ENCODE measurements at places on chromosomes 12 and 14. TPM values are rescaled to one million over a fixed set of nuclear protein-coding genes. Genes with fewer than 3 reads are reported as not detected.

- no peak for DNase-seq
- peaks cover 7% of the 10 kb centered on the region for H3K4me1 ChIP-seq
- H3K36me3 ChIP-seq = no peaks in the 10 kb centered on the region
- H3K27me3 ChIP-seq = no peaks in the 10 kb centered on the region
- no peak overlapping the region for H3K4me3 ChIP-seq
These were observed 171.2 kb downstream of the TTC8 start for GRCh38 chr14:88995437-88996198.

GRCh38 chr14:36502558-36503508 lies 17.2 kb downstream of the NKX2-1 start:
- no peaks in the 10 kb centered on the region for H3K36me3 ChIP-seq
- peak overlapping the region; percentile 87 for H3K27ac ChIP-seq
- peaks cover 10% of the 10 kb centered on the region for H3K4me1 ChIP-seq
- H3K4me3 ChIP-seq = no peak overlapping the region
- H3K27me3 ChIP-seq = peaks cover 64% of the 10 kb centered on the region

- no peaks in the 10 kb centered on the region for H3K36me3 ChIP-seq
- H3K27me3 ChIP-seq = no peaks in the 10 kb centered on the region
- peaks cover 10% of the 10 kb centered on the region for H3K4me1 ChIP-seq
- no peak overlapping the region for H3K4me3 ChIP-seq
These were observed 156.0 kb downstream of the SAMD4A start for GRCh38 chr14:54722791-54723432.

DNA sequence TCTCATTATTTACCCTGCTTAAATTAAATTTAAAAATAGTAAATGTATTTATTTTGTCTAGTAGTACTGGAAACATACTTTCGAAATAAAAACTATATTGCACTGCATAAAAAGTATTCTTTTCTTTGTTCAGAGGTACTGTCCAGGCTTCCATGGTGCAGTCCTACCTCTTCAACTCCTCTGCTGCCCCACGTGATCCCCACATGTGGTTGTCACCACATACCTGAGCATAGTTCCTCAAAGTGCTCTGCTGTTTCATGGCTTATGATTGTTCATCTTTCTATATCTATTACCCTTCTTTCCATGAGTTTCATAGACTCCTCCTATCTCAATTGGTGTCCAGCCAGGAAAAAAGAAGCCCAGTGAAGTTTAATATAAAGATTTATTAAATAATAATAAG lies 317.5 kb upstream of the OR4E1 start:
- no peaks in the 10 kb centered on the region for H3K4me1 ChIP-seq
- no peaks in the 10 kb centered on the region for H3K27me3 ChIP-seq
- no peak overlapping the region for H3K4me3 ChIP-seq

DNA sequence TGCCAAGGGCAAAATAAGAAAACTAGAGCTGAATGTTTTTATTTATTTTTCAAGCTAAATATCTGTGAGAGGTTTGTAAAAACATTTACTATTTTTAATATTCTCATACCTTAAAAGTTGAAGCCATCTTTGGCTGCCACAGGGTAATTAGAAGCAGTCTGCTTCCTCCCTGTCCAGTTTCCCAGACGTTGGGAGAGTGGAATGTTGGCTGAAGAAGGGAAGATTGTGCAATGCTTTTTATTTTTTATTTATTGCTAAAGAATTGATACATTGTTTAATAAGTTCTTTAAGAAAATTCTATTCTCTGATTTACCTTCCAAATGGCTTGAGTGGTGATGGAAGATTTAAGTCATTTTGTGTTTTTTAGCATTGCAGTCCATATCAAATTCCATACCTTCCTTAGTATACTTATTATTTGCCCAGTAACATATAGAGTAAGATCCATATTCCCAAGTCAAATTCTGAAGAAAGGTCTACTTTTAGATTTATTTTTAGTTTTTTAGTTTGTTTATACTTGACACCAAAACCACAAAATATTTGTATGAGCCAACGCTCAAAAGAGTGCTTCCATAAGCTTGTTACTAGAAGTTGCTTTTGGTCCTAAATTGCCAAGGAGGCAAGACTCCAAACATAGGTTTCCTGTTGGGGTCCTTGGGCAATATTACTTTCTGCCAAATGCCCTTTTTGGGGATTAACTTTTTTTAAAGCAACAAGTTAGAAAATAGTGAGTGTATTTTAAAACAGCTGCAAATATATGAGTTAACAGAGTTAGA lies 124.0 kb upstream of the CPM start:
- no peaks in the 10 kb centered on the region for H3K36me3 ChIP-seq
- no peak for DNase-seq
- peaks cover 30% of the 10 kb centered on the region for H3K4me1 ChIP-seq
- no peaks in the 10 kb centered on the region for H3K27me3 ChIP-seq

GRCh38 chr14:95134304-95134933 lies 22.9 kb downstream of the DICER1 start:
- H3K36me3 ChIP-seq = peaks cover 33% of the 10 kb centered on the region
- H3K4me1 ChIP-seq = peaks cover 35% of the 10 kb centered on the region
- peak overlapping the region; percentile 20 for H3K27ac ChIP-seq
- H3K27me3 ChIP-seq = no peaks in the 10 kb centered on the region
- H3K4me3 ChIP-seq = no peak overlapping the region
- no peak for DNase-seq

DNA sequence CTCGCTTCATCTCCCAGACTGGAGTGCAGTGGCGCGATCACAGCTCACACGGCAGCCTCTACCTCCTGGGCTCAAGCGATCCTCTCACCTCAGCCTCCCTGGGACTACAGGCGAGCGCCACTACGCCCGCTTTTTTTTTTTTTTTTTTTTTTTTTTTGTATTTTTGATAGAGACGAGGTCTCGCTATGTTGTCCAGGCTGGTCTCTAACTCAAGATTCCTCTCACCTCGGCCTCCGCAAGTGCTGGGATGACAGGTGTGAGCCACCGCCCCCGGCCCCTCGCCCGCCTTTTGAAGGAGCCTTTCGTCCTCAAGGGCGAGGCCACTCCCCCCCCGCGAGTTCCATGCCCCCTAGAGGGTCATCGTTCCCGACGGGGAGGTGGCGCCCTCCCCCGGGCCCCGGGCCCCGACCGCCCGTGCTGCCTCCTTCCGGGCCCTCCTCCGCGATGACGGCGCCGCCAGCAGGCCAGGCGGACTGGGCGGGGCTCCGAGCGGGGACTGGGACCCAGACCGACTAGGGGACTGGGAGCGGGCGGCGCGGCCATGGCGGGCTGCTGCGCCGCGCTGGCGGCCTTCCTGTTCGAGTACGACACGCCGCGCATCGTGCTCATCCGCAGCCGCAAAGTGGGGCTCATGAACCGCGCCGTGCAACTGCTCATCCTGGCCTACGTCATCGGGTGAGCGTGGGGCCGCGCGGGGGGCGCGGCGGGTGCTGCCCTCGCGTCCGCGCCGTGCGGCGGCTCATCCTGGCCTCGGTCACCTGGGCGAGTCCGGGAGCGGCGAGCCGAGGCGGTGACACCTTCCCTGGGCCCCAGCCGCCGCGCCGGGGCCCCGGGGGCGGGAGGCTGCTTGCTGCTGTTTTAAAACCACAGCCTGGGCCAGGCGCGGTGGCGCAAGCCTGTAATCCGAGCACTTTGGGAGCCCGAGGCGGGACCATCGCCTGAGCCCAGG lies at the start of gene P2RX4:
Gene P2RX4 (plus strand): TSS at position 506 of the 949 bp plus-strand sequence. CDS start 36 bp downstream, at position 542.
- H3K4me3 ChIP-seq = peak within 1 kb of the TSS; percentile 79
- peaks cover 31% of the 10 kb centered on the region for H3K4me1 ChIP-seq
- peaks cover 5% of the 10 kb centered on the region for H3K36me3 ChIP-seq
- H3K27ac ChIP-seq = peak within 1 kb of the TSS; percentile 95
- no peaks in the 10 kb centered on the region for H3K27me3 ChIP-seq
- peak; percentile 92 for DNase-seq

The ACSM4 gene
- not detected for total RNA-seq

GRCh38 chr12:120972870-120973543 lies 5.3 kb upstream of the HNF1A start:
- peak; percentile 58 for DNase-seq
- H3K4me3 ChIP-seq = no peak overlapping the region
- H3K4me1 ChIP-seq = peaks cover 11% of the 10 kb centered on the region
- H3K27me3 ChIP-seq = no peaks in the 10 kb centered on the region
- H3K36me3 ChIP-seq = no peaks in the 10 kb centered on the region
- H3K27ac ChIP-seq = no peak overlapping the region

DNA sequence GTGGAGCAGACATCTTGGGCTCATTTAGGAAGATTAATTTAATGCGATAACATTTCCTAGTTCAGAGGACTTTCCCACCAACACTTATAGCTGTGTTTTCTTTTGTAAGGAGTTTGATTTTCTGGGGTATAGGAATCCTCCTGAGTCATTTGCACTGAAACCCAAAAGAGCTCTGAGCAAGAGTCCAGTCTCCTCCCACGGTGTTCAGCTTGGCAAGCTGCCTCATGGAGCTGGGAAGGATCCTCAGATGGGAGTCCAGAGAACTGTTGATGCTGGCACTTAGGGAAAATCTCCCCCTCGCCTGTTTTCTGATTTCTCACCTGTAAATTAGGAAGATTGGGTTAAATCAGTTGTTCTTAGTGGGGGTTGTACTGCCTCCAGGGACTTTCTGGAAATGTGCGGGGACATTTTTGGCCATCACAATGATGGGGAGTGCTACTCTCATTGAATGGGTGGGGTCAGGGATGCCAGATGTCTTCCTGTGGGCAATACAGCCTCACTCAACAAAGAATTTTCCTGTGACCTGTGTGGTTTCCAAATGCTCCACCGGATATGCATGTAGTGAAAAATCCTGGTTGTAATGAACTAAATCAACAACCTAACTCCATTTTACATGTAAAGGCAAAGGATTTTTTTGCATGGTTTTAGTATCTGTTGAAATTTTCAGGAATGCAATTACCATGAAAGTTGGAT lies 150.6 kb downstream of the ADCK1 start:
- DNase-seq = no peak
- no peaks in the 10 kb centered on the region for H3K27me3 ChIP-seq
- no peak overlapping the region for H3K4me3 ChIP-seq
- H3K27ac ChIP-seq = no peak overlapping the region
- no peaks in the 10 kb centered on the region for H3K4me1 ChIP-seq

The TRAF3 gene
- total RNA-seq = 19.7 TPM

- no peak overlapping the region for H3K27ac ChIP-seq
- H3K27me3 ChIP-seq = no peaks in the 10 kb centered on the region
These were observed 146.2 kb upstream of the RFLNA start for GRCh38 chr12:124148481-124149273.

DNA sequence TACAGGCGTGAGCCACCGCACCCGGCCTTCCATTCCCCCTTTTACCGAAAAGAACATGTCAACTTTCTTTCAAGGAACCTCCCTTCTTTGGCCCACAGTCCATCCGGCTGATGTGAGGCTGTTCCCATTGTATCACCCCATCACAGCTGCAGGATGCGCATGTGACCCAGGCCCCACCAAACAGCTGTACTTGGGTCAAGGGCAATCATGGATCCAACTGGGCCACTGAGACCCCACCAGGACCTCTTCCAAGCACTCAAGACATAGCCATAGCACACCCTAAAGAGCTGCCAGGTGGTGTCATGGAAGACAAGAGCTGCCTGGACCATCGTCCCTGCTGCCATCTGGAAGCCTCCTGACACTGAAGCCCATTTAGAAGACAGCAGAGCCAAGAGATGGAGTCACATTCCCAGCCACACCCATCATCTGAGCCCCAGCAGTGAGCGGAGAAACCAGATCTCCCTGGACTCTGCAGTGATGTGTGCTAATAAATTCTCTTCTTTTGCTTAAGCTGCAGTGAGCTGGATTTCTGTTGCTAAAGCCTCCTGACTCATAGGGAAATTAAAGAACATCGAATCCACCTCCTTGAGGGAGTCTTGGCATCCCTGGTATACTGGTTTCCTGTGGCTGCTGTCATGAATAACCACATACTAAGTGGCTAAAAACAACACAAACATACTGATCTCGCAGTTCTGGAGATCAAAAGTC lies 105.6 kb downstream of the KSR2 start:
- no peak overlapping the region for H3K4me3 ChIP-seq
- H3K27me3 ChIP-seq = no peaks in the 10 kb centered on the region
- DNase-seq = no peak
- no peaks in the 10 kb centered on the region for H3K36me3 ChIP-seq
- no peak overlapping the region for H3K27ac ChIP-seq
- H3K4me1 ChIP-seq = no peaks in the 10 kb centered on the region

The MYO1H gene
- 0.30 TPM for total RNA-seq

GRCh38 chr12:45615268-45615667 lies 114.2 kb upstream of the ARID2 start:
- H3K4me1 ChIP-seq = no peaks in the 10 kb centered on the region
- no peak for DNase-seq
- no peak overlapping the region for H3K4me3 ChIP-seq
- no peaks in the 10 kb centered on the region for H3K36me3 ChIP-seq
- H3K27ac ChIP-seq = no peak overlapping the region
- peaks cover 12% of the 10 kb centered on the region for H3K27me3 ChIP-seq

DNA sequence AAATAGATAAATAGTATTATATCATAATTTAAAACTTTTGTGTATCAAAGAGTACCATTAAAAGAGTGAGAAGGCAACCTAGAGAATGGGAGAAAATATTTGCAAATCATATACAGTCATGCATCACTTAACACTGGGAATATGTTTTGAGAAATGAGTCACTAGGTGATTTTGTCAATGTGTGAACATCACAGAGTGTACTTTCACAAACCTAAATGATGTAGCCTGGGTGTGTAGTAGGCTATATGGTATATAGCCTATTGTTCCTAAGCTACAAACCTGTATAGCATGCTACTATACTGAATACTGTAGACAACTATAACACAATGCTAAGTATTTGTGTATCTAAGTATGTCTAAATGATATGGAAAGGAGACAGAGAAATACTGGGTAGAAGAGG lies 48.0 kb upstream of the ARID2 start:
- no peaks in the 10 kb centered on the region for H3K4me1 ChIP-seq
- H3K4me3 ChIP-seq = no peak overlapping the region
- H3K36me3 ChIP-seq = no peaks in the 10 kb centered on the region
- DNase-seq = no peak
- no peak overlapping the region for H3K27ac ChIP-seq

DNA sequence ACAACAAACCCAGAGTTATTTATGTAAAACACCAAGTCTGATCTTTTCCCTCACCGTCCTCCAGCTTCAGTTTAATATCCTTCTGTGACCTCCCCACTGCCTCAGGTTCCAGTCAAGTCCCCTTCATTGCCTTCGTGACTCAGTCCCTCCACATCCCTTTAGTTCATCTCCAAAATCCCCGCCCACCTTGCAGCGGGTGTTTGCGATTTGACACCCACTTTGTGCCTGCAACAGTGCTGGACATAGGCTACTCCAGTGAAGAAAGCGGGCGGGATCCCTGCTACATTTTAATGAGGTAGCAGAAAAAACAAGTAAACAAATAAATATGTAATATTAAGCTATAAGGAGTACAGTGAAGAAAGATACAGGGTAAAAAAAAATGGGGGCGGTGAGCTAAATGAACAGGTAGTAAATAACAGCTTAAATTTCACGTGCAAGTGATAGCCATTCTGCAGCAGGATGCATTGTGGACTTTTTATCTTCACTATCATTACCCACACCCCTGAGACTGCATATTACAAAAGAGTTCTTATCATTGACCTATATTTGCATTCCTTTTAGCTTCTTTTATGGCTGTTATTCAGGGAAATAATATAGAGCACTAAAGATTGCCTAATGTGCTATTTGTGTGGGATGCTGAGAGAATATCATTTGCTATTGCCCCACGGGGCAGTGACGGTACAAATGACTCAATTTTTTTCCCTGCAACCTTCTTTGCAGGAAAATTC lies 222.8 kb upstream of the NUDT4 start:
- H3K4me1 ChIP-seq = no peaks in the 10 kb centered on the region
- H3K27ac ChIP-seq = no peak overlapping the region
- H3K27me3 ChIP-seq = no peaks in the 10 kb centered on the region
- no peaks in the 10 kb centered on the region for H3K36me3 ChIP-seq

The KLHDC1 gene
- 7.4 TPM for total RNA-seq

Data from lower lobe of right lung (tissue), 2 donors.